Activated T-helper 2 cell treated with anti-CD3 and anti-CD28 coated beads, Interferon-gamma antibody, Interleukin-2, Interleukin-4, amounts not matched to agents 10 μg/mL and 5 μg/mL and 100 μg/mL, durations not matched to agents 14 hours and 24 hours and 36 hours (primary cell): ENCODE measurements at places on chromosomes 1 and 21.
A peak's percentile ranks its signal among the peaks of the same experiment; 100 is the strongest.

DNA sequence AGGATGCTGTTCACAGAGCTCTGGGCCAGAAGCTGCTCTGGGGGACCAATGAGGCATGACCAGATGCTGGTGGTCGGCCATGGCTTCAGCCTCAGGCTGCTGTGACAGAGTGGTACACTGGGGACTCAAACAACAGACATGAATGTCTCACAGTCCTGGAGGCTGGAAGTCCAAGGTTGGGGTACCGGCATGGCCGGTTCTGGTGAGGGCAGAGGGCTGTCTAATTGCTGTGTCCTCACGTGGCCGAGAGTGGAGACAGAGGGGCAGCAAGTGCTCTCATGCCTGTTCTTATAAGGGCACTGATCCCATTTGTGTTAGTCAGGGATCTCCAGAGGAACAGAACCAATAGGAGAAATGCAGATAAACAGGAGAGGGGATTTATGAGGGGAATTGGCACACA is 253.5 kb upstream of the C1orf174 start:
- no peak for DNase-seq

GRCh38 chr1:21550097-21550496 is 40.9 kb downstream of the ALPL start:
- no peak for DNase-seq

DNA sequence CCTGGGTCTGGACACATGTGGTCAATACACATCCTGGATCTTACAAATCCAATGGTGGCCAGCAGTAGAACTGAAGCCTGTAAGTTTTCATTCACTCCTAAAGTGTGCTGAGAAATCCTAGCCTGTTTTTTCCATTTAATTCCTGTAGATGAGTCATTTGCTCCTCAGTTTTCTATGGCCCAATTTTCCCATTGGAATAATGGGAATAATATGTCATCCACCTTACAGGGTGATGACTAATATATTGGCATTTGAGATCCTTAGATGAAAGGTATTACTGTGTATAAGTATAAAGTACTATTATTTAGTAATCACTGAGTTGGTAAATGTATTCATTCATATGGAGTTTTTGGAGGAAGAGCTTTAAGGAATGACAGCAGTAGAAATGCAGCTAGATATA is 89.7 kb upstream of the ADAR start:
- DNase-seq, result no peak

DNA sequence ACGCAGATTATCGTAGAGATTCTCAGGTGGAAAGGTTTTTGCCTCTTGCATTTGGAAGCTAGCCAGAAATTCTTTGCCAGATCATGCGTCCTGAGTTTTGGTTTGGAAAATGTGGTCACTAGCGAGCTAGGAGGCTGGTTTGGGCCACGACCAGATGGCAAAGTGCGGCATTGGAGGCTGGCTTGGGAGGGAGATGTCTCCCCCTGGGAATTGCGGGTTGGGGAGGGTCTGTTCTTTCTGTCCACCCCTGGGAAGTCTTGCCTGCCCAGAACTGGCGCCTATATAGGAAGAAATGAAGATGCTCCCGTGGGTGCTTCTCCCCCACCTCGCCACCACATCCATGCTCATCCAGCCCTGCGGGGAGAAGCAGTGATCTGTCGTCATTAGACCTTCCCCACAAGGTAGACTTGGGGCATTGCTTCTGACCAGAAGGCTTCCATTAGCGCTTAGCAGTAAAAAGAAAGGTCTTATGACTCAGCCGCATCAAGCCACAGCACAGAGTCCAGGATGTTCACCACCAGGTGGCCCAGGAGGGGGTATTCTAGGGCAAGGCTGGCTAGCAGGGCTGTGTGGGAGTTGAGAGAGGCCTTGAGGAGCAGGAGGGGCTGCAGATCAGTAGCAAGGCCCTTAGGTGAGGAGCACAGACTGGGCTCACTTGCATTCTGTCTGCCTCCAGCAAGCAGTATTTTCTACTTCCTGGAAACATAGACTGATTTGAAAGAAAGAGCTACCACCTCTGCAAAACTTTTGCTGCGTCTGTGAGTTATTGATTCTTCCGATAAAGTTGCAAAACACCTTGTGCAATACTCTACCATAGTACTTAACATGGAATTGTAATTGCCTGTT is 1.5 kb upstream of the PTP4A2 start:
- peak; percentile 78 for DNase-seq

DNA sequence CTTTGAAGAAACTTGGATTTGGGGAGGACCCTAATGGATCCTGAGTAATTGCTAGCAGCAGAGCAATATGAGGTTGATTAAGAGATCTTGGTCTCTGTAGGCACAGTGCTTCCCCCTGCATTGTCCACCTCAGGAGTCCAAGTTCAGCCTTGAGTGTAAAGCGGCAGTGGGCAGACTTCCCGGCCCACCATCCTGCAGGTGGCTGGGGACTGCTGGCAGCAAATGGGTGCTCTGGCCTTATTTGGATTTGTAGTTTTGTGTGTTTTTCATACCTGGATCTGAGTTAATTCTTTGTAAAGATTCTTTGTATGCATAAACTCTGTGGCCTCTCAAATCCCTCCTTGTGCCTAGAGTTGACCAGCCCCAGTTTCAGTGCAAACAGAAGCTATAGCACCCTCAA is 7.6 kb downstream of the BARHL2 start:
- DNase-seq, result no peak

- DNase-seq, result no peak
These were observed 21.2 kb downstream of the AGRN start for GRCh38 chr1:1041092-1041523.

GRCh38 chr21:29033871-29034270 is 9.4 kb downstream of the USP16 start:
- DNase-seq, result no peak

DNA sequence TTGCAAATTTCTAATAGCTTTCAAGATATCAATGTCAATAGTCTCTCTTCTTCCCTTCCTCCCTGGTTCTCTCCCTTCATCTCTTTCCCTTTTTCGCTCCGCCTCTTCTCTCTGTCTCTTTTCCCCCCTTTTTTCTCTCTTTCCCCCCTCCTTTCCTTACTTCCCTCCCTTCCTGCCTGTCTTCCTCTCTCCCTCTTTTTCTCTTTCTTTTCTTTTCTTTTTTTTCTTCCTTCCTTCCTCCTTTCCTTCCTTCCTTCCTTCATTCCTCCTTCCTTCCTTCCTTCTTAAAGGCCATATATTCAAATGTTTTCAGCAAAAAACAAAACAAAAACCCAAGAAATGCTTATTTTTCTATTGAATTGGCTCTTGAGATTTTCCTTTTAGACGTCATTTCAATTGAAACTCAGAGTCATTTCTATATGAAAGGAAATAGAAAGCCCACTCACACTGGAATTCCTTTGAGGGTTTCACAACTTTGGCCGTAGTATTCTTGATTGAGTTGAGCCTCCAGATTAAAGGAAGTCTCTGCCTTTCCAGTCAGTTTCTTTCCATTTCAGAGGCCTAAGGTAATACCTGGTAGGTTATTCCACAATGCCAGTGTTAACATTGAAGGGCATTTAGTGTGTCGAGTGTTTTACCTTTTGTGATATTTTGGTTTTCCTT is 551.5 kb downstream of the LMO4 start:
- no peak for DNase-seq

GRCh38 chr1:36663772-36664430 is 181.2 kb upstream of the CSF3R start:
- no peak for DNase-seq

- no peak for DNase-seq
These were observed 1660.8 kb downstream of the PLA2G4A start for GRCh38 chr1:188489336-188490112.

- DNase-seq, result no peak
These were observed 336.0 kb upstream of the NFIA start for GRCh38 chr1:60746278-60746791.

DNA sequence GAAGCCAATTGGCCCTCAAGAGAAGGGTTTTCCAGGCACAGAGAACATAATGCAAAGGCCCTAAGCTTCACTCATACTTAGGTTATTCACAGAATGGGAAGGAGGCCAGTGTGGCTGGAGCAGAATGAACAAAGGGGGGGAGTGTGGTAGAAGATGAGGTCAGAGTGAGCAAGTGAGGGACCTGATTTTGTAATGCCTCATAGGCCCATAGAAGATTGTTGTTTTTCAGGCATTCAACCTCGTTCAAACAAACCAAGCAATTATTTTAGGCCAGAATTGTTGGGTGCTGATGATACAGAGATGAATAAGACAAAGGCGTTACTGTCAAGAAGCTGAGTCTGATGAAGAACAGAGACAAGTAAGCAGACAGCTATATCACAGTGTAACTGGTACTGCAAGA is 54.5 kb upstream of the RAP1A start:
- no peak for DNase-seq

DNA sequence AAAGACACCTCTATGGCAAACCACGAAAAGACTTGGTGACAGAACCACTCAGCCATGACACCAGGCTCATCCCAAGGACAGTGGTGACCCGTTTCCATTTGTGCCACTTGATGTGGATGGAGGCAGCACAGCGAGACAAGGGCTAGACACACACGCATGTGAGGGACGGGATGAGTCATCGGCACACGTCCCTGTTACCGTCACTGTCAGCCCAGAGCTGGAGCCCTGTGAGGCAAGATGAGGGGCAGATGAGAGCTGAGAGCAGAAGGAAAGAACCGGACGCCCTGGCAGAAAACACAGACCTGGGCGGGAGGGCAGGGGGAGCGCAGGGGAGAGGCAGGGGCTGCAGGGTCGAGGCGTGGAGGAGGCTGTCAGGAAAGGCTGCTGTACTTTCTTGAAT is 57.8 kb downstream of the SIK1 start:
- no peak for DNase-seq
